ENCODE measurements at places on chromosomes 1 and 21.

- DNase-seq = peak; percentile 26
Observed at GRCh38 chr1:177969825-177970371, at the start of gene SEC16B. Gene SEC16B (minus strand): TSS chr1:177970058. CDS start chr1:177967981, 2,077 bp downstream.

DNA sequence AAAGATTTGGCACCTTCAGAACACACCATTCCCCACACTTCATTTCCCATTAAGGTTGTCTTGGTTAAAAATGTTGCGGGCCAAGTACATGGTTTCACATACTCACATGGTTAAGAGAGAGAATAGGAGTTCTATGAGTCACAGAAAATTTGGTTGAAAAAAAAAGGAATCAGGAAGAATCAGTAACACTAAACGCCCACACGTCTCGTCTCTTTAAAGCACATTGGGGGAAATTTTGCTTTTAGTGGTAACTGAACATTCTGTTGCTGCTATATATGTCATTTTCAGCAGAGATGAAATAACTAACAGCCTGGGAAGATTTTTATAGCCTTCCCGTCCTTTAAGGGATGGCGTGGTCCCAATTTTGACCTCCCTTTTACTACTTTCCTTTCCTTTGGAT is 132.9 kb upstream of the ERG start:
- DNase-seq = peak; percentile 24

DNA sequence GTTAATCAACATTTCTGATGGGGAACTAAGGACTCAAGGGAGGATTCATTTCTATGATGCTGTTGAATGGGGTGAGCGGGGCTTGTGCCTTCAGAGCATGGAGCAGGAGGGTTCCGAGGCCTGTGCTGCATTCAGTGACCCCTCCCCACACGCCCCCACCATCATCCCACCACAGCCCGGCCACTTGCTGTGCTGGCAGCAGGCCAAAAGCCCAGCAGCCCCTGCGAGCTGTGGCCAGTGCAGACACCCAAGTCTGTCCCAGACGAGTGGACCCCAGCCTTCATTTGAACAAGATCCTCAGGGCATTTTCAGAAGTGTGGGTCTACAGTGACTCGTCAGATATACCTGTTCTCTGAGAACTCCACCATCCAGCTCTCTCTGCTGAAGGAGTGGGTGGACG is 242.0 kb downstream of the GRIK3 start:
- DNase-seq = no peak

DNA sequence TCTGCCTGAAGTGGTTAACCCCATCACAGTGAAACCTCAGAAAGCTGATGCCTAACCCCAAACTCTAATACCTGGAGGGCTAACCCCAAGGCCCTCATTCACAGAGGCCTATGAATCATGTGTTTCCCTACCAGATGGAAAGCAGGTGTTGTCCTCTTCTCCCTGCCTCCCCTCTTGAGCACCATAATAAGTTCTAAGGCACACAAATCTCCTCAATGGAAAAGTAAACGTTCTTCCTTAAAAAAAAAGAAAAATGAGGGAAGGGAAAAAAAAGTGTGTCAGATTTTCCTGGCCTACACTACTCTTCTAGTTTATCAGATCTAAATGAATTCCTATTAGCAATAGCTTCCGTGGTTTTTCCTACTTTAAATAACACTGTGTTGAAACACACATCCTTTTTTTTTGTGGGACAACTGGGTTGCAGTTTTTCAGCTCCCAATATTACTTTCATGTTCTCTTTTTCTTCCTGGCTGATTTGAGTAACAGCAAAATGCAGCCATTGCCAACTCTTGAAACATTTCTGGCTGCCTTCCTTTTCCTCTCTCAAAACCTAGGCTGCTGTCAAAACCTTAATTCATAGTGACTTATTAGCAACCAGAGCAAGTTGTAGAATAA is 43.2 kb downstream of the SLC44A3 start:
- DNase-seq = peak; percentile 47

DNA sequence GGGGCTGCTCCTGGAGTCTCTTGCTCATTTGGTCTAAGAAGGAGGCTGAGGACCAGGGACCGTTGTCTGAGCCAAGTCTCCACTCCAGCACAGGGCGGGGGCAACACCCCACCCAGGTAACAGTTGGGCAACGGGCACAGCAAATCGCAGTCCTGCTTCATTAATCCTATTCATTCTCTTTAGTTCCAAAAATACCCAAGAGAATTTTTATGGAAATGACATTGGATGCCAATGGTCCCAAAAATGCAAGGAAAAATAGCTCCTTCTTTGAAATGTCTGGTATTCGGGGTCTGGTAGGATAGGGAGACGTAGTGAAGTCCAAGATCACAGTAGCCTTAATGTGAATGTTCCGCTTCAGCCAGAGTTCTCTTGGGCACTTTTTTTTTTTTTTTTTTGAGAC is 74.0 kb downstream of the ATP5PO start:
- no peak for DNase-seq

GRCh38 chr1:239467730-239468129 is 81.4 kb downstream of the CHRM3 start:
- DNase-seq = no peak

DNA sequence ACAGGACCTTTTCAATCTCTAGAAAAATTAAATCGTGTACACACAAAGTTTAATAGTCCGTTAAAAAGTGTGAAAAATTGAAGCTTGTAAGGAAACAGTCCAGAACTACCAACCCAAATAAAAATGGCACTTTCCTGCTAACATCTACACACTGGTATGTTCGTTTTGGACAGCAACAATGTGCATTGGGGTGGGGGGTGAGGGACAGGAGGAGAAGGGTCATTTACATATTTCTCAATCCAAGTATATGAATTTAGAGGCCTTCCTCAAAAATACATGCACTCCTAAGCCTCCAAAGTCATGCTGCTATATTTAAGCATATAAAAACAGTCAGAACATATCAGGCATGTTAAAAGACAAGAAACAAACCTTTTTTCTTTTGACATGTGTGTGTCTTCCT is 2.5 kb downstream of the PPP1R15B start:
- no peak for DNase-seq

DNA sequence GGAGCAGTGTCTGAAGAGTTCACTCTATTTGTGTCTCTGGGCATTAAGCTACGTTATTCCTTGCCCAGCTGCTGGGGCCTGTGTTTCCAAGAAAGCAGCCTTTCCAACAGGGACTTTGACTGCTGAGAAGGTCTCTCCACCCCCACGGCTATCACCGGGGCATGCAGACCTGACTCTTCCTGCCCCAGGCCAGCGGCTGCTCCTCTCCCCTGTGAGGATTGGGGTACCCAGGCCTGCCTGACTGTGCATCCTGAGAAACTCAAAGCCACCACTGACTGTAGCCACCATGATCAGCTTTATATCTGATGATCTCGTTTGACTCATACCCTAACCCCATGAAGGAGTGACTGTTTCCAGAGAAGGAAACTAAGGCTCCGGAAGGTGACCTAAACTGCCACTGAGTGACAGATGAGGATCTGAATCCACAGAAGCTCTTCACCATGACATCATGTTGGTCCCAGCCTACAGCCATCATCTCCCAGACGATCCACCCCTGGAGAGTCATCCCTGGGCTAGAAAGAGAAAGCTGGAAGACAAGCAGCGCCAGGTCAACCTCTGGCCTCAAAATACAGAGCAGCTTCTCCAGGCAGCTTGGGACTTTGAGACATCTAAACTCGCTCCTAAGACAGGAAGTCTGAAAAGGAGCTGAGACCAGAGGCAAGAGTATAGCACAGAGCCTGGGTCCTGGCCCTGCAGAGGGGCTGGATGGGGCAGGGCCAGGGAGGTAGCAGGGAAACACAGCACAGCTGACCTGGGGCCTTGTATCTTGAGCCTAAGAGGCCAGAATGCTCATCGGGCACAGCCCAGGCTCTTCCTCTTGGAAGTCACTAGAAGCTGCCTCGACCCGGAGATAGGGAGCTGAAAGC is 244.0 kb upstream of the VAMP3 start:
- DNase-seq = peak; percentile 40

DNA sequence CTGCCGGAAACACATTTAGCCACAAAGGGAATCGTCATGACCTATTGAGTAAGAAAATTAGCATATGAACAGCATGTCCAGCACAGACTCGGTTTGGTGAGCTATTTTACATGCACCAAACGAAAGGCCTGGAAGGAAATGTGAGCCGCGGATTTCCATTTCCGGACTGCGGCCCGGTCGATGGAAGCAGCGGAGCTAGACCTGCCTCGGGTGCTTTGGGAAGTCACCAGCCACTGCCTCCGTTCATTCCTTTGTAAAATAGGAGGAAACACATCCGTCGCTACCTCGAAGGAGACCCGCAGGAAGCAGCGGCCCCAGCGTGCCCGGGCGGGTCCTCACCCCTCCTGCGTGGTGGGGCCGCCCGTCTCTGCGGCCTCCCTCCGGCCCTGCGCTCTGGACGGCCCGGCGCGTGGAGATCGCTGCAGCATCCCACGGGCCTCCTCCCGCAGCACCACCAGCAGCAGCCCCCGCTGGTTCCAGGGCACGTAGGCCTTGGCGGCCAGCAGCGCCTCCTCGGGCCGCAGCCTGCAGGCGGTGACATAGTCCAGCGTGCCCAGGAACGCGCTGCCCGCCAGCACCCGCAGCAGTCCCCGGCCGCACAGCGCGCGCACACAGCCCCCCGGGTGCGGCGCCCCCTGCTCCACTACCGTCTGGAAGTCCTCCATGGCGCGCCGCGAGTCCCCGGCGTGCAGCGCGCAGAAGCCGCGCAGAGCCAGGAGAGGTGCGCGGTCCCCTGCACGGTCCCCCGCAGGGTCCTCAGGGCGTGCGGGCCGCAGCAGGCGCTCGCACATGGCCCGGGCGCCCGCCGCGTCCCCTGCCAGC is 12.1 kb downstream of the TTC34 start:
- DNase-seq = no peak

- no peak for DNase-seq
Observed at GRCh38 chr1:48644190-48644900, 132.3 kb downstream of the BEND5 start.

GRCh38 chr1:236552901-236553300 is 29.1 kb downstream of the LGALS8 start:
- no peak for DNase-seq
